Daoy (cell line): ENCODE measurements at places on chromosomes 3 and 15.

DNA sequence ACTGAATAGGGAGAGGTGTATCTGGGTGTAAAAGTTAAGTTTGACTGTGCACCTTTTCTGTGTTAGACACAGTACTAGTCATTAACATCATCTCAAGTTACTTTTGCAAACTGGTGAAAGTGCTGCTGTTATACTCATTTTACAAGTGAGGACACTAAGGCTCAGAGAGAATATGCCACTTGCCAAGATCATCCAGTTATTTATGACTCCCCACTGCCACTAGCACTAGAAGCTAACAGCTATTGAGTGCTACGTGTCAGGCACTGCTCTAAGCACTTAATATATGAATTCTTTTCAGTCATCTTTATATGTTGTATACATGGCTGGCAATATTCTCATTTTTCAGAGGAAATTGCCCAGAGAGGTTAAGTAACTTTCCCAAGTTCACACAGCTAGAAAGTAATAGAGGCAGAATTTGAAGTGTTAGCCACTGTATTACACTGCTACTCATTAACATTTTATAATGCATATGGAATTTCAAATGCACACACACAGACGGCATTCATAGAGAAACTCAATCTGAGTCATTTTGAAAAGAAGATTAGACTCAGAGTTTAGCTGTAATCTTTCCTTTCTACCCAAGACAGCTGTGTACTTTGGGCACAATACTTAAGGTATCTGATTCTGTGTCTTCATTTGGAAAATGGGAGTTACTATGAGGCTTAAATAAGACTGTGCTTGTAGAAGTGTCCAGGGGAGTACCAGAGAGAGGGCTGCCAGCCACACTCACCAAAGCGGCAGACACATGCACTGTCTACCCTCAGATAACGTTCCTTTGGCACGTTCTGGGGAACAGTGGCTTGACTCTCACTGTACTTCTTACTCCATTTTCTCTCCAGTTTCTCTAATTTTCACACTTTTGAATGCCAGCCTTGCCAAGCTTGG is 1.3 kb upstream of the MASP1 start:
- DNase-seq, result no peak

DNA sequence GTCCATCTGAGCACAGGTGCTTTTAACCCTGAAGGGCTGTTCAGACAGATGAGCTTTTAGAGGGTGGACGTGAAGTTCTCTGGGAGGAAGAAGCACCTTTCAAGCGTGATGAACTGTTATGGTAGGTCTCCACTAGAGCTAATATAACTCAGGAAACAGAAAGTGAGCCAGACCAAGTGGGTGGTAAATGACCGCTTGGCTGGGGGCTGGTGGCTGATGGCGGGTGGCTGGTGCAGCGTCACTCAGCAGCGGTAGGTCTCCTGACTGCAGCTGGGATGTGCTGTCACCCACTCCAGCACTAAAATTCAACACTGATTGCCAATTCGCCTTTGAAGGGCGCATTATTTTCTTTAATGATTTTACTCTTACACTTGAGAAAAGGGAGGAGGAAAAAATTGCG is 31.2 kb upstream of the LACTB start:
- no peak for DNase-seq

DNA sequence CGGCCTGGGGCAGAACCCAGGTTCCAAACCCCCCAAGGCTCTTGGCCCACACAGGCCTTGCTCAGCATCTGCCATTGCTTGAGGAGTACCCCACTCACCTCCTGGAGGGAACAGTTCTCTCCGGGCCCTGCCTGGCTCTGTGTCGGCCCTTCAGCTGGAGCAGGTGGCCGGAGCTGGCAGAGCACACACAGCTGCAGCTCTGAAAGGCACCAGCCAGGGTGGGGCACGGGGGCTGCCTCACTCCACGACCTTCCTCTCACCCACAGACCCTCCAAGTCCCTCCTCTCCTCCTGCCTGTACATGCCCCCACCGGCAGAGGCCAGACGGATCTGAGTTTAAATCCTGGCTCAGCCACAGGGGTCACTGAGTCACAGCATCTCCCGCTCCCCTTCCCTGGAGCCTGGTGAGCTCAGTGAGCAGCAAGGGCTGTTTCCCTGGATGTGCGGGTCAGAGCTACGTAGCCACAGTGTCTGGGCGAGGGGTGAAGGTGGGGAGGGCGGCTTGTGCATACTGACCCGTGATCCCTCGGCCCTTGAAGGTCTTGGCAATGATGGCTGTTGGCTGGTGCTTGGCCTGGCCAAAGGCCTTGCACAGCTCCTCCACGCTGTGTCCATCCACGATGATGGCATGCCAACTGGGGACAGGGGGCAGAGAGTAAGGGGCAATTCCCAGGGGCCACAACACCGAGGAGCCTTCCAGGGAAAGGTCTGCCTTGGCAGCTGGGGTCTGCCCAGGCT is 23.0 kb downstream of the TKT start:
- DNase-seq, result no peak

GRCh38 chr15:79028411-79028964 is 62.1 kb downstream of the RASGRF1 start:
- peak; percentile 40 for DNase-seq

DNA sequence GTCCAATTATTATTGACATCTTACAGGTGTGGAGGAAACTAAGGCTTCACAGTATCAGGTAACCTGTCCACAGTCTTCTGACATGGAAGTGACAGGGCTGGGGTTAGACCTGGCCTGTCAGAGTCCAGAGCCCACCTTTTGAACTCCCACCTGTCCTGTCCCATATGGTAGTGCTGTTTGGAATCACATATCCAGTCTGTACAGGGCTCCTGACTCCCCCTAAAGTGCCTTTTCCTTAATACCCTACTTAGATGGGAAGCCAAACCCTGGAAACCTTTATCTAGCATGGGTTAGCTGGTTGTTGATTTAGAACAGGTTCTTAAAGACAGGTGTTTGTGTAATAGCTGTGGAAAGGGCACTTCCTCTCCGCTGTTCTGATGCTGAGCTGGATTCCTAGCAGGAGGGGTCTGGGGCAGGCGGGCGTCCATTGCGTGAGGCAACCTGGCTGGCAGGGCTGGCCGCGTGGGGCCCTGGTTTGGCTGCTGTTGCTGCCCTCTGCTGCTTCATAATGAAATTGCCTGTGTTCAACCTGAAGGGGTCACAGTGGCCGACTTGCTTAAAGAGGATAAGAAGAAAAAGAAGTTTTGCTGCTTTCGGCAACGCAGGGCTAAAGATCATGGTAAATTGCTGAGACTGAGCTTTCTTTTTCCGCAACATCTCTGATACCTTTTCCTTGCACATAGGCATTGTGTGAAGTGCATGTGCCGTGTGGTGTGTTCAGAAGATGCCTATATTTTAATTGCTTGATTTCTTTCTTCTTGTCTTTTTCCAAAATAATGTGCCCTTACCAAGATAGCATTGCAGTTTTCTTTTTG is 136.2 kb downstream of the CHDH start:
- DNase-seq, result peak; percentile 59

DNA sequence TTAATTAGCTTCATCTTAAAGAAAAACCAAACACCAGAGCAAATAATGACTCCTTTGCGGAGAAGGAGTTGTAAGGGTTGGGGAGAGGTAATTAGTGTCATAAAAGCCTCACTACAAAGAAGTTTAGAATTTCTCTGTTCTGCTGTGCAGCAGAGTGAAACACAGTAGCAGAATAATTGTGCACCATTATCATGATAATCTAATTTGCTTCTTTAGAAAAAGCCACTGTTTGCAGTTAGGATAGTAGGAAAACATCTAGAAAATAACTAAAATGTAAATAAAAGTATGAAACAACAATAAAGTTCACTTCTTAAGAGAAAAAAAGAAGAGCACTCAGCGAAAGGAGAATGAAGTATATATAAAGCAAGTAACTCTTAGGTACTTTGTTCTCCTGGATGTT is 5.5 kb downstream of the SHOX2 start:
- DNase-seq, result no peak

DNA sequence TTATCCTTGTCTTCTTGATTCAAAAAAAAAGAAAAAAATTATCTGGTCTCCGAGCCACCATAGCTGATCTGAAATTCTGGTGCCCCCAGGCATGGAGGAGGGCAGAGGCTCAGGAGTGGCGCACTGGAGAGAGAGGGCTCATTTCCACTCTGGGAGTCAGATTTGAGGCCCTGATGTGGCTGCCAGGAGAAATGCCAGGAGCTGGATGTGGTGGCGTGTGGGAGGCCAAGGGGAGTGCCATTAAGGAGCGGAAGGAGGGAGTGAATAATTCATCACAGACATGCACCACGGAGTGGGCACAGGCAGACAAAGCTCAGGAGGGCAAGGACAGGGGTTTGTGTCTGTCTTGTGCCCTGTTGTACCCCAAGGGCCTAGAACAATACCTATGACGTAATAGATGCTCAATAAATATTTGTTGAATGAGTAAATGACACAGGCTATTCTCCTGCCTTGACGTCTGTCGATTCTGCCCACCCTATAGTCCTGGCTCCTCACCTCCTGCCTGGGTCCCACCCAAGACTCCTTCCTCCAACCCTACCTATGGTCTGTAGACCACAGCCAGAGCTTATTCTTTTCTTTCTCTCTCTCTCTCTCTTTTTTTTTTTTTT is 12.0 kb upstream of the GRIP2 start:
- peak; percentile 54 for DNase-seq

DNA sequence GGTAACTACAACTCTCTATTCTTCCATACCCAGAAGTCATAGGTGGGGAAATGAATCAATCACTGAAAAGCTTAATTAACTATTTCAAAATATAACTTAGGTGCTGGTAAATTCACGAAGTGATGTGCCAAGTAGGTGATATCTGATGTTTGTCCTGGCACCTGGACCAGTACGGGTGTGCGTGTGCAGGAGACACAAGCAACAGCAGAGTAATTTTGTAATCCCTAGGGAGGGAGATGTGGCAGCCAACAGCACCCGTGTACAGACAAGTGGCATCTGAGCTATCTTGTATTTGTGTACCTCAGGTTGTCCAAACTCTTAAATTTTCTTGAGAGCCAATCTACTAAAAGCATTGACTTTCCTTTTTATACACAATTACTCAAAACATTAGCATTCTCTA is 22.8 kb downstream of the USF3 start:
- no peak for DNase-seq

- no peak for DNase-seq
Measured at GRCh38 chr3:126539558-126540250, 15.7 kb downstream of the CHST13 start.

GRCh38 chr15:32007355-32007960 is 22.9 kb upstream of the CHRNA7 start:
- no peak for DNase-seq

GRCh38 chr3:60752809-60753208 is 498.4 kb downstream of the FHIT start:
- DNase-seq, result no peak

- DNase-seq, result no peak
Measured at GRCh38 chr3:129345971-129346370, 67.3 kb downstream of the HMCES start.

- DNase-seq, result no peak
Measured at GRCh38 chr3:105938806-105939205, 70.0 kb upstream of the CBLB start.

DNA sequence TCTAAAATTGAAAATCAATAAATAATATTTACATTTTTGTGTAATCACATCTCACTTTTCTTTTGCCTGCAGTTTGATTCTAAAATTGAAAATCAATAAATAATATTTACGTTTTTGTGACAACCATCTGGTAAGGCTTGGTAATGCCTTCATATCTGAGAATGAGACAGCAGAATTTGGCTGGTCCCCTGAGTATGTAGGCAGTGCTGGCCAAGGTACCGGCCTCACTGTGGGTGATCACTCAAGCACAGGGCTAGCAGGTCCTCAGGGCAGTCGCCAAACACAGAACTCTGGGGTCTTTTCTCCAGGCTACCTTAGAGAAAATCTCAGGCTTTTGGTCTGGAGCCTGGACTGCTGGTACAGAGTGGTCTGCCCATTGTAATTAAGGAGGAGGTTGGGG is 26.2 kb downstream of the RTP3 start:
- DNase-seq, result no peak

GRCh38 chr3:171385086-171385485 is 75.1 kb downstream of the TNIK start:
- DNase-seq, result no peak

- DNase-seq, result no peak
Measured at GRCh38 chr3:16935781-16936180, 51.0 kb downstream of the PLCL2 start.

DNA sequence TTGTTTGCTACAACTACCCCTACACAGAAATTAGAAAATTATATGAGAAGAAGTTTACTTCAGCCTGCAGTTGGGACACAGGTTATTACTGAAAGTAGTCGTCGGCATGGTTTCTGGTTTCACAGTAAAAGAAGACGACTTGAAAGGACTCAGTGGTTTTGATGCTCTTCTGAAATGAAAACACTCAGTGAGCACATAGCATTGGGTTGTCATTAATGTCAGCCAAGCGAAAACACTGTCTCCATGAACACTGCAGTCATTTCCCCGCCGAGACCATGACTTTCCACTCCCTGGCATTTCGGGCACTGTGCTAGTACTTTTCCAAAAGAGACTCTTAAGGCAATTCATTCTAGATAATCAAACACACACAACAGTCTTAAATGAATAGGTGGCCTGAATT is 69.2 kb upstream of the ICE2 start:
- no peak for DNase-seq

GRCh38 chr15:88257311-88258092 is 963 bp upstream of the NTRK3 start:
- DNase-seq, result no peak

- DNase-seq, result no peak
Measured at GRCh38 chr15:65379986-65380385, 2.2 kb upstream of the IGDCC3 start.

- DNase-seq, result no peak
Measured at GRCh38 chr3:38985581-38985980, 66.2 kb downstream of the SCN11A start.

GRCh38 chr15:66774001-66774814 is 72.2 kb downstream of the SMAD6 start:
- peak; percentile 90 for DNase-seq

- DNase-seq, result no peak
Measured at GRCh38 chr3:21902956-21903355, 151.9 kb upstream of the ZNF385D start.

DNA sequence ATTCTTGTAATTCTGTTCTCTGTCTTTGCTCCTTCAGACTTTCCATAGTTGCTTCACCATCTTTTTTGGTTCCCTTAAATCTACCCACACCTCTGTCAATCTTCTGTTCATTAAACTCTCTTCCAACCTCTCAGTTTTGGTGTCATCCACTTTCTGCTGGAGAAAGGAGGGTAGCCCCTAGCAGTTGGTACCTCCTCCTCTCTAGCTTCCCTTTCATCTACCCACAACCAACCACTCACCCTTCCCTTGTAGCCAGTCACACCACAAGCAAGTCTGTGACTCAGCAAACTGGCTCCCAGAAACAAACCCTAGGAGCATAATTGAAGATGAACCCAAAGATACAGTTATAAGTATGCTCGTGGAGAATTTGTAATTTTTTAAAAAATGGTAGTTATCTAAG is 318.6 kb downstream of the FHIT start:
- DNase-seq, result no peak

DNA sequence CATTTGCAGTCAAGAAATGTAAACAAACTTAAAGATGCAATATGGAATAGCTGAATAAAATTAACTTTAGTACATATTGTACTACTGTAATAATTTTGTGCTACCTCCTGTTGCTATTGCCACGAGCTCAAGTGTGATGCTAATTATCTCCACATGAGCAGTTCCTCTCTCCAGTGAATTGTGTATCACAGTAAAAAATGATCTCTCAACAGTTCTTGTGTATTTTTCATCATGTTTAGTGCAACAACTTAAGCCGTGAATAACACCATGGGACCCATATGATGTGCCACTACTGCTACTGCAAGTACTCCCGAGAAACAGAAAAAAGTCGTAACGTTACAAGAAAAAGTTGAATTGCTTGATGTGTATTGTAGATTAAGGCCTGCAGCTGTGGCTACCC is 12.4 kb downstream of the RIOX2 start:
- DNase-seq, result no peak

GRCh38 chr15:85047271-85047948 is 65.8 kb downstream of the PDE8A start:
- DNase-seq, result peak; percentile 74
